DMS79 (cell line): ENCODE measurements at places on chromosomes 5 and 9.
A peak's percentile ranks its signal among the peaks of the same experiment; 100 is the strongest.

GRCh38 chr9:120434532-120434931 is 145.4 kb downstream of the CDK5RAP2 start:
- DNase-seq: no peak

- no peak for DNase-seq
Observed at GRCh38 chr5:127936439-127936972, 147.1 kb upstream of the SLC12A2 start.

GRCh38 chr5:163815240-163815791 is 309.9 kb downstream of the MAT2B start:
- no peak for DNase-seq

DNA sequence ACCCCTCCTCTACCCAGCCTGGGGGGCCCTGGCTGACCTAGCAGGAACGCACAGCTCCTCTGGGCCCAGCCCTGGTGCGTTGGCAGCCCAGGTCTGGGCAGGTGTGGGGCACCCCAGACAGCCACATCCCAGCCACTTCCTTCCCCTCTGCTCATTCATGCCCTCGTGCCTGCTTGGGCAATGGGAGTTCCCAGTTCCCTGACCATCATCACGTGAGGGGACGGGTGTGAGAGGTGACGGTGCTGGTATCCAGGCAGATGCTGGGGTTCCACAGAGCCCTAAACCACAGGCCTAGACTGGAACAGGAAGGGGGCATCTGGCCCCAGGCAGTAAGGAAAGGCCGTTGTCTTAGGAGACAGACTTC is 8.4 kb downstream of the RALGDS start:
- no peak for DNase-seq

DNA sequence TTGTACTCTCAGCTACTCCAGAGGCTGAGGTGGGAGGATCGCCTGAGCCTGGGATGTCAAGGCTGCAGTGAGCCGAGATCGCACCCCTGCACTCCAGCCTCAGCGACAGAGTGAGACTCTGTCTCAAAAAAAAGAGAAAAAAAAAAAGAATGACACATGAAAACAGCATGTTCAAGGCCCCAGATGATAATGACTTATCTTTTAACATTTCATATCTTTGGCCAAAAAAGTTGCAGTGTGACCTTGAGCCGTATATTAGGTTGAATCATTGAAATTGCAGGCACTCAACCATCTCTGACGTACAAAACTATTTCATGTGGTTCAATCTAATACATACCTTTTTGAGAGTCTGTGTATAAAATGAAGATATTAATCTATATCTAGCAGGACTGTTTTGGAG is 79.1 kb upstream of the CPEB4 start:
- DNase-seq: no peak

- no peak for DNase-seq
Observed at GRCh38 chr5:55934115-55934613, 60.6 kb downstream of the IL6ST start.

DNA sequence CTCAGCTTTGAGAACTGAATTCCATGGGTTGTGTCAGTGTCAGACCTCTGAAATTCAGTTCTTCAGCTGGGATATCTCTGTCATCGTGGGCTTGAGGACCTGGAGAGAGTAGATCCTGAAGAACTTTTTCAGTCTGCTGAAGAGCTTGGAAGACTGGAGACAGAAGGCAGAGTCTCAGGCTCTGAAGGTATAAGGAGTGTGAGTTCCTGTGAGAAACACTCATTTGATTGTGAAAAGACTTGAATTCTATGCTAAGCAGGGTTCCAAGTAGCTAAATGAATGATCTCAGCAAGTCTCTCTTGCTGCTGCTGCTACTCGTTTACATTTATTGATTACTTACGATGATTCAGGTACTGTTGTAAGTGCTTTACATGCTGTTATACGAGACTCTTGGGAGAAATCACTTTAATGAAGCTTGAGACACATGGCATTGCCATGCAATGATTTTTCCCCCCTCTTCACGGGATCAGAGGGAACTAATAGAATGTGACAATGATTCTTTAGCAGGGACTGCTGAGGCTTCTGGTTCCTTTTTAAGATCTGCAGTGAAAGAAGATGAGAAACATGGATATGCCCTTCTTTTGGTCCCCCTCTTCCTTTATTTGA is 63.8 kb downstream of the PTTG1 start:
- DNase-seq: no peak

DNA sequence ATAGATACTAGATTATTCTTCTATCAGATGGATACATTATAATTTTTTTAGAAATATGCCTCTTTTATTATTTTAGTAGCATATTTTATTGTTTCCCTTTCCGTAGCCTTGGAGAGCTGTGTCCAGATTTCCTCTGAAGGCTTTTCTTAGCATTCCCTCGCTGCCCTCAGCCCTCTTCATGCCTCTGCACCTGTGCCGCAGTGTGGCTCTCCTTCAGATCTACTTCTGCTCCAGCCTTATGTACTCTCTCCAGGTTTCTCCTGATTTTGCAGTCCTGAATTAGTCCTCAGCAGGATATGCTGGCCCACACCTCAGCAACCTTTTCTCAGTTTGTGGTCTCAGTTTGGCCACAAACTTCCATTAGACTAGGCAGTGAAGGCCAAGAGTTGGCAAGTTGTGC is 1052.0 kb downstream of the TAF11L14 start:
- DNase-seq: no peak

GRCh38 chr5:76104027-76104426 is 20.8 kb downstream of the SV2C start:
- no peak for DNase-seq

DNA sequence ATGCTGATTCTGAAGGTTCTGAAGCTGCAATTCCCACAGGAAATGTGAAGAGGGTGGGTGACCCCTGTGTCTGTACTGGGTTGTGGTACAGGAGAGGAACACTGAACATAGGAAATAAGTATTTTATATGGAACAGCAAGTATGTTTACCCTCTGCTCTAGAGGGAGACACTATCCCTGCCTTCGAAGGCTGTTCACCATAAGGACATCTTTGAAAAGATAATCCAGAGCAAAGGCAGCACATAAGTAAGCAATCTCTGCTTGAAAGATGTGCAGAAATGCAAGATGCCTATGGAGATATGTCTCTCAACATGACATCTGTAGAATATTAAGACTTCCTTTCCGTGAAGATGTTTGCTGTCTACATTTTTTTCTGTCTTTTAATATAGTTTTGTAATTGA is 184.4 kb upstream of the EFNA5 start:
- no peak for DNase-seq

- no peak for DNase-seq
Observed at GRCh38 chr5:136776022-136776927, 410.9 kb upstream of the TRPC7 start.

GRCh38 chr5:88145221-88145610 is 123.4 kb downstream of the TMEM161B start:
- DNase-seq: no peak

GRCh38 chr9:128916204-128916603 is 4.6 kb upstream of the PHYHD1 start:
- DNase-seq: no peak

GRCh38 chr9:102669220-102669619 is 325.9 kb upstream of the CYLC2 start:
- no peak for DNase-seq

- no peak for DNase-seq
Observed at GRCh38 chr5:56168066-56168478, 65.1 kb downstream of the ANKRD55 start.

DNA sequence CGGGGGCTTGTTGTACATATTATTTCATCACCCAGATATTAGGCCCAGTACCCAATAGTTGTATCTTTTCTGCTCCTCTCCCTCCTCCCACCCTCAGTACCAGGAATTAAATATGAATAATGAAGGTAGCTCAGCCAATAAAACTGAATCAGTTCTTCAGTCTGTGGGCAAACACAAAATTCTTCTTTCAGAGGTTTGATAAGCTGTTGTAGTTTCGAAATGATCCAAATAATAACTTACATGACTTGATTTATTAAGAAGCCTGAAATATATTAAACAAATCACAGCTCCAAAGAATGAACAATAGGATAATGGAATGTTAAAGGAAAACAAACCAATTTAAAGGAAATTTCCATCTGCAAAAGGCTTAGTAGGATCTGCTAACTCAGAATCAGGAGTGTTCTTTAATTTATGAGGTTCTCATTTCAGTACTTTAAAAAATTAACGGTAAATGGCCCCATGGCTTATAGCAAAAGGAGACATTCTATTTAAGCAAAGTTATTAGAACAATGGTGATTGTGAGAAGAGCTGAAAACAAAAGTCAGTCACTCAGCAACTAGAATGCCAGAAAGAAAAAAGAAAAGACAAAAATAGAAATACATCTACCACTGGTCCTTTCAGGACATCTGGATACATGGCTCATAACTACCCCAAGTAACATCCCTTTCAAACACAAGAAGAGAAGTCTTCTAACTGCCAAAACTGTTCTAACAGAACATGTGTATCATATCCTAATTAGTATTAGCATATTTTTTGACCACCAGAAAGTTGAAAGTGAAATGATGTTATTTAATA is 62.4 kb downstream of the NR3C1 start:
- no peak for DNase-seq

DNA sequence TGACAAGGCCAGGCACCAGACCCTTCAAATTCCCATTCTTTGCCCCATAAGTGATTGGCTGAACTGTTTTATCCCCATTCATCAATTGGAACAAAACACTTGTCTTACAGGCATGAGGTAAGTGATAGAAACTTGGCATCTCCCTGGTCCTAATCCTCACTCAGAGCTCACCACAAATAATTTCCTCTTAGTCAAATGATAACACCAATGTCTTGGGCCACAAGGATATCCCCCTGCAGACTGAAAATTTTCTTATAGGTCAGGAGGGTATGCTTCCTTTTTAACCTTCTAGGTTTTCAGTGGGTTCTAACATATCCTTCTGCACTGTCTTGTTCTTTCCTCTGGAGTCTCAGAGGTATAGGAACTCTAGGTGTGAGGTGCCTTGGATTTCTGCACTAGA is 14.5 kb downstream of the TNFSF15 start:
- DNase-seq: no peak

DNA sequence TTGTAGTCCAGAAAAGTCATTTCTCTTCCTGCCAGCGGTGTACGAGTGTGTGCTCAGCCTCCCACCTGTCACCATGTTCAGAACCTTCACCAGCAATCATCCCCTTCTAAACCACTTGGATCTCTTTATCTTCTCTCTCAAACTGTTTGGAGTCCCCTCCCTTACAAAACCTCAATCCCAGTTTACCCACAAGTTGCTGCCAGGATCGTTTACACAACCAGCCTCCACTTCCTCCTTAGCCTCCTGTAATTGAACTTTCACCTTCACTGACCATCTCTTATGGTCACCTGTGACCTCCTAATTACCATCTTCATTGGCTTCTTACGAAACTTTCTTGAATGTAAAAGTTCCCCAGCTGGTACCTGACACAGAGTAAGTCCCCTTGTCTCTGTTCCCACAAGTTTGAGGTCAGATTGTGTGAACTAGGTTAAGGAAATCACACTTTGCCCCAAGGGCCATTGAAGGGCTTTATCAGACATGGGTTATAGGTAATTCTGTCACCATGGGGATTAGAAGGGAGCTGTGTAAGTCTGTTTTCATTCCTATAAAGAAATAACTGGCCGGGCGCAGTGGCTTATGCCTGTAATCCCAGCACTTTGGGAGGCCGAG is 20.0 kb downstream of the RNF44 start:
- DNase-seq: no peak

- no peak for DNase-seq
Observed at GRCh38 chr5:68303754-68304420, 88.3 kb downstream of the PIK3R1 start.

- DNase-seq: peak; percentile 5
Observed at GRCh38 chr9:100472788-100473275, at the start of gene TMEFF1. Gene TMEFF1, plus strand, starts transcription at chr9:100473149. Its CDS starts 396 bp downstream, at chr9:100473545.

DNA sequence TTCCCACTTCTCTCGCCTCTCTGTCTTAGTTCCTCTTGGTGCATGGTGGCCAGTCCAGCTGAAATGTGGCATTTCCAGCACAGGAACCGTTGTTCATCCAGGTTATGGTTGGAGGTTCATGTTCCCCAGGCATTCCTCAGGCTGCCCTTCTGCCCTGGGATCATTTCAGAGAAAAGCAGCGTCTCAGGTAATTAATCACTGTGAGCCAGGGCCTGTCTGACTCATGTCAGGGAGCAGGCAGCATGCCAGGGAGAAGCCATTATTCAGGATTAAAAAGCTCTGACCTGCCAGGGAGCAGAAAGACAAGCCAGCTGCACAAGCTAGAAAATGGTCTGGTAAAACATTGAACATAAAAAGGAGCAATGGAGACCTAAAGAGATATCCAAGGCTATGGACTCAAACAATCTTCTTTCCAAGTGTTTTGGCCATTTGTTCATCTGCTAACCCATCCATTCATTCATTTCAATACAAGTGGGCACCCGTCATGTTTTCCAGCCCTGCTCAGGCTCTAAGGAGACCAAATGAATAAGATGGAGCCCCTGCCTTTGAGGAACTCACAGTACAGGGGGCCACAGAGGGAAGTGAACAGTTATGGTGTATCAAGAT is 241.4 kb downstream of the DRD1 start:
- DNase-seq: no peak

GRCh38 chr5:1099926-1100663 is 11.8 kb downstream of the SLC12A7 start:
- DNase-seq: no peak

DNA sequence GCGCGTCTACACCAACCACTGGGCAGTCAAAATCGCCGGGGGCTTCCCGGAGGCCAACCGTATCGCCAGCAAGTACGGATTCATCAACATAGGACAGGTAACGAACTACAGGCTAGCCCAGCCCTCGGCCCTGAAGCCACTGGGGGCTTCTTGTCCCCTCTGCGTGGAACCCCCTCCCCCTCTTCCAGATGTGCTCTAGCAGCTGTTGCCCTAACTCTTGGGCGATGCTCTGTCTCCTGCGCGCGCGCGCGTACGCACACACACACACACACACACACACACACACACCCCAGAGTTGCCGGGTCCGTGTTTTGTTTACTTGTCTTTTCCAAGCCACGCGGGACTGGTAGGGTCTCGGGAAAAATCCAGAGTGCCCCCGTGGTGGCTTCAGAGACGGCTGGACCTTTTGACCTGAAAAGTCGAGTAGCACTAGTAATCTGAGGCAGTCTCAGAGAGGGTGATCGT is 836 bp downstream of the PCSK5 start:
- DNase-seq: no peak

DNA sequence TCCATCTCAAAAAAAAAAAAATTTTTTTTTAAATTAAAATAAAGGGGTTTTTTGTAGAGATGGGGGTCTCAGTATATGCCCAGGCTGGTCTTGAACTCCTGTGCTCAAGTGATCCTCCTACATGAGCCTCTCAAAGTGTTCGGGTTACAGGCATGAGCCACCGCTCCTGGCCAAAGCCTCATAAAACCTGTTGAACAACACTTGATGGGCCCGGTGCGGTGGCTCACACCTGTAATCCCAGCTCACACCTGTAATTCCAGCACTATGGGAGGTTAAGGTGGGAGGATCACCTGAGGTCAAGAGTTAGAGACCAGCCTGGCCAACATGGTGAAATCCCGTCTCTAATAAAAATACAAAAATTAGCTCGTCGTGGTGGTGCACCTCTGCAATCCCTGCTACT is 7.7 kb upstream of the NPM1 start:
- DNase-seq: no peak

DNA sequence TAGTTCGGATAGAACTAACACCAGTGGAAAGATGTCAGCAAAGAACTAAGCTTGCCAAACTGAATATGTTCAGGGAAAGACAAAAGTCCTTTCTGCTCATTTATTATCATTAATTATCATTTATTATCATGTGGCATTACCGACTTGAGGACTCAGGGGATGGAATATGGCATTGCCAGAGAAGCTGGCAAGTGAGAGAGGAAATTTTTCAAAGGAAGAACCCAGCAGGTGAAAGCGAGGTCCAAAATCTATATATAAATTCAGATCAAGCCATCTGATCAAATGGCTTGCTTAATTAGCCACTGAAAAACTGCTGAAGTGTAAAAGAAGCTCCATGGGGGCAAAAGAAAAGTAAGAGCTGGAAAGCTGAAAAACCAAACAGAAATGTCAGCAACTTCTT is 1049.6 kb upstream of the SEMA6A start:
- no peak for DNase-seq
